ENCODE measurements at places on chromosomes 16 and 17.

DNA sequence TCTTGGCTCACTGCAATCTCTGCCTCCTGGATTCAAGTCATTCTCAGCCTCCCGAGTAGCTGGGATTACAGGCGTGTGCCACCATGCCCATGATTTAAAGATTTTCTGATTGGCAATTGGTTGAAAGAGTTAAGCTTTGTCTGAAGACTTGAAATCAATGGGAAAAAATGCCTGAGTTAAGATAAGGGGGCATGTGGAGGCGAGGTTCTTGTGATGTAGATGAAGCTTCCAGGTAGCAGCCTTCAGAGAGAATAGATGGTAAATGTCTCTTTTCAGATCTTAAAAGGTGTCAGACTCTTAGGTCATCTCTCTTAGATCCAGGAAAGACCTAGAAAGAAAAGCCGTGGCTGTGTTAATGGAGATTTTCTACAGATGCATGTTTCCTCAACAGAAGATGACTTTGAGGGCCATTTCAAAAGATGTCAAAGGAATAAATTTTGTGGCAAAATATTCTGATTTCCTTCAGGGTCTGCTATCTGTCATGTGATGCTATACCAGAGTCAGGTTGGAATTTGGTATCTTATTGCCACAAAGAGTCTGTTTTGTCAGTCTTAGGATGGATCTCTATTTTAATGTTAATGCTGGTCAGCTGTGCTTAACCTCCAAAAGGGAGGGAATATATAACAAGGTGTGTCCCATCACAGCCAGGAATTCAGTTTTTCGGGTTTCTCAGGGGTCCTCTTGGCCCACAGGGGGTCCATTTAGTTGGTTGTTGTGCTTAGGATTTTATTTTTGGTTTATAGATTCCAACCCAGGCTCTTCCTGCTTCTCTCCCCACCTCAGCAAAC, 58.3 kb upstream of the AKTIP start:
- DNase-seq: no peak

DNA sequence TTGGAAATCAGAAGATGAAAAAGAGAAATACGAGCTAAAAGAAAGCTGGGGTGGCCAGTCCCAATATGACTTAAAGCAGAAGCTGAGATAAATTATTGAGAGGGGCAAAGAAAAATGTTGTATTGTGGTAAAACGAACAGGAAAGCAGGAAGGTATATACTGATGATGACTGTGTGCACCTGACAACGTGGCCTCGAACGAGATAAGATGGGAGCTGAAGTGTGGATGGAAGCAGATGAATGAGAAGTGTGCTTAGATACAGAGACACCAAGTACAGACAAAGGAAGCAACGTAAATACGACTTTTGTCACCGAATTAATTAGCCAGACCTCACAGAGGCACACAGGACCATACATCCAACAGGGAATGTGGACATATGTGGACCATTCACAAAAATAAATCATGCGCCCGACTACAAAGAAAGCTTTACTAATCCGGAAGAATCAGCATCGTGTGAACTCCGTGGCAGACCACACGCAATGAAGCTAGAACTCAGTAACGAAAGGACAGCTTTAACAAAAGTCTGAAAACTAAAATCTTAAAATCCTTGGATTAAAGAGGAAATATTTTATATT, 218.7 kb downstream of the RPTOR start:
- no peak for DNase-seq

DNA sequence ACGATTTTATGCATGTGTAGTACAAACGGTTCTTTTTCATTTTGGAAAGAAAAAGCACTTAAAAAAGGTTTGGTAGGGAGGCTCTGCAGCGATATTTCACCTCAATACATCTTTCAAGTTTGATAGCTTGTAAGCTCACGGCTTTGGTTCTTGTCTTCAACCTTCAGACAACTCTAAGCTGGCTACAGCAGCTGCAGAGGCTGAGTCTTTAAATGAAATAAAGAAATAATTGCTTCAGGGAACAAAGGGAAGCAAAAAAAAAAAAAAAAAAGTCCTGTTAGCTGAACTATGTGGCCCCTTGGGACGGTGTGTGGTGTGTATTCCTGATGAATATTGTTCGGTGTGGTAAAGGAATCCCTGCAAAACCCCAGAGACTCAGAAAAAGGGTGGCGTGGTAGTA, 265.1 kb downstream of the NTN1 start:
- no peak for DNase-seq

DNA sequence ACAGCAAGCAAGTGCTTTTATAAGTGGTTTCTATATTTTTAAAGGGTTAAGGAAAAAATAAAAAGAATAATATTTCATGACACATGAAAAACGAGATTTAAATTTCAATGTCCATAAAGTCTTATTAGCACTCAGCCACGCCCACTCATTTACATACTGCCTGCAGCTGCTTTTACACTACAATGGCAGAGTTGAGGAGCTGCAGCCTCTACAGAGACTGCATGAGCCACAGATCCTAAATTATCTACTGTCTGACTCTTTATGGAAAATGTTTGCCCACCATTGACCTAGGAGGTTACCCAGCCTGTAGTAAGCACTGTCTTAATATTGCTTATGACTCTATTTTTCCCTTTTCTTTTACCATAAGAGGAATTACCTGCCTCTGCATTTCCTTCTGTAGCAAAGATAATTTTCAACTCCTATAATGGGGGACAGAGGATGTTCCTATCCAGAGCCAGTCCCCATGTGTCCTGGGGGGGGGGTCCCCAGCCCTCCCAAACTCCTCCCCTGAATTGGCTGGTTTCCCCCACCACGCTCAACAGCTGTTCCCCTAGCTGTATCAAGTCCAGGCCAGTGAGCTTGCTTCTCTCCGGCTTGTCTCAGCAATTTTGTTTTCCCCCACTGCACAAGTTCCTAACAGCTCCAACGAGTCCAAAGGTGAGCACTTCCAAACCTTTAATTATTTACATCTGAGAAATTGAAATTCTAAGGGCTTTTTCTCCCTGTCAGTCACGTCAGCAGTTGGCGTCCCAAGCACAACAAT, 139.4 kb upstream of the ERCC4 start:
- DNase-seq: no peak

DNA sequence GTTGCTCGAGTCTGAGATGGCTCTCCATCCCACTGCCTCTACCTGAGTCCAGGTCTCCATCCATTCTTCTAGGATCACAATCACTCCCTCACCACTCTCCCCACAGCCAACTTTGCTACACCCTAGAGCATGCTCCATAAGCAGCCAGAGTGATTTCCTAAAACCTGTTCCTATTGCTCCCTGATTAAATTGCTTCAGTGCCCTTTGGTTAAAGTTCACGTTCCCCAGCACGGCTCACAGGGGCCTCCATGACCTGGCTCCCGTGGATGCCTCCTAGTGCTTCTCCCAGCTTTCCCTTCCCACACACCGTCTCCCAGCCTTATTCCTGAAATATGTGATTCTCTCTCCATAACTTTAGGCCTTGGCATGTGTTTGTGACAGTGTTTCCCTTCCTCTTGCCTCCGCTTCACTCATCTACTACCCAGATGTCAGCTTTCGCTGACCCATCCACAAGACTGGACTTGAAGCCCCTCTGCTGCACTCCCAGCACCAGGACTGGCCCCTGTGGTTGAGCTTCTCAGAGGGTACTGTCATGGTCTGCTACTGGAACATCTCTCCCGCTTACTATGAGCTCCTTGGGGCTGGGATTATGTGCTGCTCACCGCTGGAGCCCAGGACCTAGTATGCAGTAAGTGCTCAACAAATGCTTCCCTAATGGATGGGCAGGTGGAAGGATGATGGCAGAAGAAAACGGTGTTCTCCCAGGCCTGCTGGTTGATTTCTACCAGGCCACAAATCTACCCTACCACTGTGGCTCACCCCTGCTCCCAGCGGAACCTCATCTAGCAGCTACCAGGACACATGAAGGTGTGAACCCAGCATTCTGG, 17.9 kb downstream of the MYO18A start:
- no peak for DNase-seq
